ENCODE measurements at places on chromosomes 12 and 14.

DNA sequence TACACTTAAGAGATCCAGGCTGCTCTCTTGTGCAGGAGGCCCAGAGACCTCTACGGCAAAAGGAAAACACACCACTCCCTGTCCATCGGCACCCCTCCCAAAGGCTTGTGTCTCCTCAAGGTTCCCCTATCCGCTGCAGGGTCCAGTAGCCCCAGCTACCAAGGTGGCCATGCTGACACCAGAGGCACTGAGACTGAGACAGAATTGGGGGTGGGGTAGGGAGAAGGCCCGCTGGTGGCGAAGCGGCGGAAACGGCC lies 590 bp downstream of the DDIT3 start:
- peak overlapping the region; percentile 97 for H3K4me3 ChIP-seq
- DNase-seq = no peak
- peak overlapping the region; percentile 99 for H3K27ac ChIP-seq
- H3K36me3 ChIP-seq = peaks cover 24% of the 10 kb centered on the region
- no peaks in the 10 kb centered on the region for H3K27me3 ChIP-seq
- peaks cover 39% of the 10 kb centered on the region for H3K4me1 ChIP-seq

- no peak for DNase-seq
- no peaks in the 10 kb centered on the region for H3K27me3 ChIP-seq
- H3K27ac ChIP-seq = no peak overlapping the region
- peaks cover 39% of the 10 kb centered on the region for H3K4me1 ChIP-seq
These were observed 2.5 kb downstream of the CDCA4 start for GRCh38 chr14:105018414-105018813.

- peaks cover 8% of the 10 kb centered on the region for H3K36me3 ChIP-seq
- peak overlapping the region; percentile 87 for H3K27ac ChIP-seq
- peaks cover 31% of the 10 kb centered on the region for H3K4me1 ChIP-seq
- H3K4me3 ChIP-seq = no peak overlapping the region
- DNase-seq = no peak
- H3K27me3 ChIP-seq = no peaks in the 10 kb centered on the region
These were observed 2.9 kb downstream of the NEK9 start for GRCh38 chr14:75123991-75124390.

DNA sequence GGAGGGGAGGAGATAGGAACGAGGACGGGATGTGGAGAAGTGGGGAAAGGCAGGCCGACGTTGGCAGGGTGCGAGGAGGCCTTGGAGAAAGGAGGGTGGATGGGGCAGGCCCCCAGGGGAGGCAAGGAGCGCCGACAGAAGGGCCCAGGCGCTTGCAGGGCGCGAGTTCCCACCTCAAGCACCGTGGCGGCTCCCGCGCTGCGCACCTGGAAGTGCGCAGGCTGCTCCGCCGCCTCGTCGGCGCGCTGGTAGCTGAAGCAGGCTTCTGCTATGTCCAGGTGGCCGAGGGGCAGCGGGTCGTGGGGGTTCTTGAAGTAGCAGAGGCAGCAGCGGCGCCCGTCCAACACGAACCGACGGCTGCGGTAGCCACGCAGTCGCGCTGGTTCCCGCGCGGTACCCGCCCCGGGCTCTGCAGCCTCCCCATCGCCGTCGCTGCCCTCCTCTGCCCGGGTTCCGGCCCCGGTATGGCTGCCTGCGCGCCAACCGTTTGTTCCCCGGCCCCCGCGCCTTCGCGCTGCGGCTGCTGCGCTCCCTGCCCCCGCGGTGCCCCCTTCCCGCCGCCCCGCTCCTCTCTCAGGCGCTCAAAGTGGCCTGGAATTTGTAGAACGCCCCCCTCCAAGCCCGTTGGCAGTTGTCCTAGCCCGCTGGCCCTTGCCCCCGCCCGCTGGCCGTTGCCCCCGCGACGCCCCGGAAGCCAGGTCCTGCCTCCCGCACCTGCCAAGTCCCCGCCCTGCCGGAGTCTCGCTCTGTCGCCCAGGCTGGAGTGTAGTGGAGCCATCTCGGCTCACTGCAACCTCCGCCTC lies 1.1 kb upstream of the ACTR6 start:
- peaks cover 7% of the 10 kb centered on the region for H3K4me1 ChIP-seq
- peak; percentile 57 for DNase-seq
- H3K4me3 ChIP-seq = peak overlapping the region; percentile 99
- H3K36me3 ChIP-seq = peaks cover 8% of the 10 kb centered on the region
- peak overlapping the region; percentile 94 for H3K27ac ChIP-seq
- no peaks in the 10 kb centered on the region for H3K27me3 ChIP-seq

DNA sequence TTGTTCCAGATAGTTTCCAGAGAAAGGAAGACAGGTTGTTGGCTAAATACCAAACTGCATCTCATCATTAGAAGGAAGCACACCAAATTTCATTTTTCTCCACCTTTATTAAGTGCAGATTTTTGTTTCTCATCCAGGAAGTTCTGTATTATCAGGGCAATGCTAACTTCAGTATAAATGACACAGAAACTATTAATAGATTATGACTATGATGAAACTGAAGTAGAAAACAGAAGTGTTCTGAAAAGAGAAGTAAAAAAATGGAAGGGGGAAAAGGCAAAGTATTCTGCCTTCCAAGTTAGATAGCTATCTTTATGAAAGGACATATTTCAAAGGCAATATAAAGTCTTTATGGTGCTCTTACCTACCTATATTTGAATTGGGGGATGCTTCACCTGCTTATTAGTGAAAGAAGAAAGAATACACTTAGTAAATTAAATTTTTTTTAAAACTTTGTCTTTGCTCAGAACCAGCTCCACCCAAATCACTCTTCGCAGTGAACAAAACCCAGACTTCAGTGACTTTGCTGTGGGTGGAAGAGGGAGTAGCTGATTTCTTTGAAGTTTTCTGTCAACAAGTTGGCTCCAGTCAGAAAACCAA lies 223.9 kb downstream of the PTPRO start:
- H3K27ac ChIP-seq = peak overlapping the region; percentile 98
- peak; percentile 43 for DNase-seq

DNA sequence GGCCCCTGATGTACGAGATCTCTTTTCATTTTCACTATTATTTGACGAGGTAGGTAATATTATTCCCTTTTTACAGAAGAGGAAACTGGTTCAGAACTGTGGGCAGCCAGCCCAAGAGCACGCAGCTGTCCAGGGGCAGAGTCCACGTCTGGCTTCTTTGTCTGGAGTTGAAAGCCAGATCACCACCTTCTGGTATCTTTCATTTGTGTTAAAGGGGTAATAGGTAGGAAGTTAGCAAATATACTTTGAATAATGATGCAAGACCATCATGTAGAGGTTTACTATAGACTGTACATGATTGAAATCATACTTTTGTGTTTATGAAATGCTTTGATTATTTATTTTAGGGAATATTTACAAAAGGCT lies 144.1 kb upstream of the AMIGO2 start:
- DNase-seq = no peak
- H3K4me3 ChIP-seq = peak overlapping the region; percentile 82
- H3K36me3 ChIP-seq = peaks cover 34% of the 10 kb centered on the region
- H3K4me1 ChIP-seq = peaks cover 54% of the 10 kb centered on the region
- H3K27me3 ChIP-seq = no peaks in the 10 kb centered on the region

DNA sequence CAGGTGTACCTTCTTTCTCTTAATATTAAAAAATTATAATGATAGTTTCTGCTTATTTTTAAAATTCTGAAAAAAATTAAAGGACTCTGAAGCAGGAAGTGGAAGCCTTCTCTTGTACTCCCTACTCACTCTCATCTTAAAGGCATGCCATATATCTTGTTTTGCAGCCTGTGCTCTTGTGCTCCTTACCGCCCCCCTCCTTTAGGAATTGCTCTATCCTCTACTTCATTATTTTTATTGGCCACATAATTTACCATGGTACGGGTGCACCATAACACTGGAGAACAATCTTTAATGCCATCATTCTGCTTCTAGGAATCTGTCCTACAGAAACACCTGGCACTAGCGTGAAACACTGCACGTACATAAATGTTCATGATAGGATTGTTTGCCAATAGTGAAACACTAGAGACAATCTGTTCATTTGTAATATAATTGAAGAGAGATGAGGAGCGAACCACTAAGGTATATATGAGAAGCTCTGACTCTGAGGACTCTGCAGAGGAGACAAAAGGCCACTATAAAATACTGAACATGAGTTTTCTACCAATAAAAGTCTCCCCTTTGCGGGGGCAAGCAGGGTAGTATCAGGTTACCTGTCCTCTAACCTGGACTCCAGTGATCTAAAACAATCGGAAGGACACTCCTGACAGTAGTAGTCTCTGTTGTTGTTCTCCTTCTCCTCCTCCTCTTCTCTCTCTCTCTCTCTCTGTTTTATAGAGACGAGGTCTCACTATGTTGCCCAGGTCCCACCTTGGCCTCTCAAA lies 6.3 kb upstream of the NYNRIN start:
- H3K27me3 ChIP-seq = peaks cover 16% of the 10 kb centered on the region
- H3K36me3 ChIP-seq = no peaks in the 10 kb centered on the region
- DNase-seq = no peak
- H3K4me1 ChIP-seq = peaks cover 2% of the 10 kb centered on the region
- no peak overlapping the region for H3K4me3 ChIP-seq

DNA sequence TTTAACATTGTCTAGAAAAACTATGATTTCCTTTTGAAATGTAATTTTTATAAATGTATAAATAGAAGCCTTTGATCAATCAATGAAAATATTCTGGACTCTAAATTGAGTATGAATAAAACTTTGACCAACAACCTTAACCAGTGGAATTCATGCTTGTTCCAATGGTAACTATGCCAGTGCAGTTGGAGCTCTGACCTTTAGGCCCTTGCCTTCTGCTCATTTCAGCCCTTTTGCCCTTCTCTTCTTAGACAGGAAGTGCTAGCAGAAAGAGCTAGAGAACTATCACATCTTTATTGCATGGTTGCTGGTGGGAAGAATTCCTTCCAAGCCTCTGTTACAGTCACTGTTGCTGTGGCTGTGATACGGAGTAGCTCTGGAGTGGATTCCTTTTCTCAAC lies 39.7 kb downstream of the TTC8 start:
- H3K27me3 ChIP-seq = no peaks in the 10 kb centered on the region
- peaks cover 5% of the 10 kb centered on the region for H3K36me3 ChIP-seq
- no peak for DNase-seq
- no peak overlapping the region for H3K4me3 ChIP-seq

- H3K4me1 ChIP-seq = no peaks in the 10 kb centered on the region
- no peak for DNase-seq
- H3K4me3 ChIP-seq = no peak overlapping the region
- peaks cover 5% of the 10 kb centered on the region for H3K36me3 ChIP-seq
These were observed 22.0 kb downstream of the AP5M1 start for GRCh38 chr14:57290751-57291150.

DNA sequence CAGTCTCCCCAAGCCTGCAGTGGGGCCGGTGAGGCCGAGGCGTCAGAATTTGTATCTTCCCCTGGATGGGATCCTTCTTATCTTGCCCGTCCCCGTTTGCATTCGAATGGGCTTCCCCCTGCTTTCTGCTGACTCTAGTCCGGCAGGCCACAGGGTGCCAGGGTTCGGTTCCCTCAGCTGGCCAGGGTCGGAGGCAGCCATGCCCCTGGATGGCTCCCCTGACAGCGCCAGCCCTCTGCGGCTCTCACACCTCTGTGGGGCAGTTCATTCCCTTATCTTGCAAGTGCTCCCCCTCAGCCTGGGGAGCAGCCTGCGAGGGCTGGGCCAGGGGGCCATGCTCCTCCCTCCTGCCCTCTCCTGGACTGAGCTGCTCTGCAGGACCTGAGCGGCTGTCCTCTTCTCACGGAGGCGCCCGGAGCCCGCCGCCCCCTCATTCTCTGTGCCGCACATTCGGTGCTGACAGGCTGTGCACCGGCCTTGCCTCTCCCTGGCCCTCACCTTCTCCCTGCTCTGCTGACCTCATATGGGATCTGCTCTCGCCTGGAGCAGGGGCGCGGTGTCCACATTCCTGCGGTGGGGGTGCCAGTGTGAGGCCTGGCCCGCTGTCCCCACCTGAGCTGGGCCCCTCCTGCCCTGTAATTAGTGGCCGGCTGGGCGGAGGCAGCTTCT lies 32.8 kb downstream of the KIF26A start:
- no peaks in the 10 kb centered on the region for H3K36me3 ChIP-seq
- H3K4me1 ChIP-seq = no peaks in the 10 kb centered on the region
- DNase-seq = no peak
- peaks cover 2% of the 10 kb centered on the region for H3K27me3 ChIP-seq
- no peak overlapping the region for H3K27ac ChIP-seq
- H3K4me3 ChIP-seq = no peak overlapping the region

DNA sequence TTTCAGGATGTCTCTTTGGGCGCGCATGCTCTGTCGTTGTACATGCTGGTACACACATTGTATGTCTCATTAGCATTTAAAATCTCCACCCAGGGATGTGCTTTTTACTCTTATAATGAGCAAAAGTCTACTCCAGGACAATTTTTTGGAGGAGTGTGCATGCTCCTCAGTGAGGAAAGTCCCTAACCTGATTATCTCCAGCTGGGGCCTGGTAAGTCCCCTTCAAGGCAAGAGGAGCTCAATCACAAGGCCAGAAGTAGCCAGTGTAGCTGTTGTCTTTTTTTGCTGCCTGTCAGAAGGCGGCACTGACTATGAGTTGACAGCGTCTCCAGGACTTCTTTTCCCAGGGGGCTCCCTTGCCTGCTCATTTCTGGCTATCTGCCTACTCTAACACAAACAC lies 218.3 kb upstream of the CNTN1 start:
- H3K27me3 ChIP-seq = peaks cover 6% of the 10 kb centered on the region
- no peaks in the 10 kb centered on the region for H3K4me1 ChIP-seq
- no peaks in the 10 kb centered on the region for H3K36me3 ChIP-seq
- no peak for DNase-seq

DNA sequence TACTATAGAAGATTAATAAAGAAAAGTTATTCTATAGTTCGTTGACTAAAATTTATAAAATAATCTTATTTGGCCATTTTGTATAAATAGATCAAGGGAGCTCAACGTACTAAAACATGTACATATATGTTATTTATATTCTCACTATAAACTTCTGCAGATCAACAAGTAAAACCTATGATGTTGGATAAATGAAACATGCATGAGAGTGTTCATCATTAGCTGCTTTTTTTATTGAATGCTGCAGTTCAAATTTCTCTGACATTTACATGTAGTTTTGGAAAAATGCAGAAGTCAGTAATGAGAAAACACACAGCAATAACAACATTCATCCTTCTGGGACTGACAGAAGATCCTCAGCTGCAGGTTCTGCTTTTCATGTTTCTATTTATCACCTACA lies at the start of gene OR6C68:
Gene OR6C68 (plus strand): TSS at position 301 of the 400 bp plus-strand sequence. CDS start 0 bp downstream, at position 301.
- no peaks in the 10 kb centered on the region for H3K36me3 ChIP-seq
- no peak within 1 kb of the TSS for H3K27ac ChIP-seq
- H3K27me3 ChIP-seq = peaks cover 2% of the 10 kb centered on the region
- H3K4me3 ChIP-seq = no peak within 1 kb of the TSS
- no peak for DNase-seq
- H3K4me1 ChIP-seq = peaks cover under 1% of the 10 kb centered on the region

GRCh38 chr14:43308421-43309110 lies 1198.5 kb downstream of the FSCB start:
- DNase-seq = no peak
- H3K4me3 ChIP-seq = no peak overlapping the region
- no peaks in the 10 kb centered on the region for H3K4me1 ChIP-seq
- no peak overlapping the region for H3K27ac ChIP-seq
